Thyroid gland (tissue), 4 donors: ENCODE measurements at places on chromosomes 3 and 15.
A peak's percentile ranks its signal among the peaks of the same experiment; 100 is the strongest.

DNA sequence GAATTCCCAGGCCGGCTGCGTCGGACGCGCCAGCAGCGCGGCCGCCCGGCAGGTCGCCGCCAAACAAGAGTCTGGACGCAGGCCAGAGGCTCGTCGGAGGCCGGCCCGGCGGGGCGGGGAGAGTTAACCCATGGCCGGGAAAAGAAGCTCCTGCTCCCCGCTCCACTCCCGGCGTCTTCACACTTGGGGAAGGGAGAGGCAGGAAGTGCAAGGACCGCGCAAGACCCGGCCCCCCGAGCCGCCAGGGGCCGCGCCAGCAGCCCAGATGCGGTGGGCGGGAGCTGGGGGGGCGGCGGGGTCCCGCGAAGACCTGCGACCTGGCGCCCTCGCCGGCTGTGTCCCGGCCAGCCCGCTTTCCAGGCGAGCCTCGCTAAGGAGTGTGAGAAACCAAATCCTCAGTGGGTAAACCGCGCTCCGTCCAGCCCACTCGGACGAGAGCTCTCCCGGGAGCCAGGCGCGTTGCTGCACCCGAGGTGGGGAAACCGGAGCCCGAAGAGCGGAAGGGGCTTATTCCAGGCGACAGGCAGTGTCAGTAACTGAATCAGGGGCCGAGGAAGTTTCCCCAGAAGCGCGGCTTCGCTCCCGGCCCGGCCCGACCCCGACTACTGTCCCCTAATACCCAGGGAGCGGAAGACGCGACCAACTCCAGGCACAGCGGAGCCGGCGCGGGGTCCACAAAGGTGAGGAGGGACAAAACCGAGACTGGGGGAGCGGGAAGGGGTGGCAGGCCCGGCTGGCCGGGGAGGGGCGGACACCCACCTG lies 721 bp downstream of the ADAMTS7 start:
- no peak overlapping the region for H3K4me3 ChIP-seq
- no peaks in the 10 kb centered on the region for H3K36me3 ChIP-seq
- H3K27ac ChIP-seq, result peak overlapping the region; percentile 13
- H3K4me1 ChIP-seq, result peaks cover 7% of the 10 kb centered on the region

DNA sequence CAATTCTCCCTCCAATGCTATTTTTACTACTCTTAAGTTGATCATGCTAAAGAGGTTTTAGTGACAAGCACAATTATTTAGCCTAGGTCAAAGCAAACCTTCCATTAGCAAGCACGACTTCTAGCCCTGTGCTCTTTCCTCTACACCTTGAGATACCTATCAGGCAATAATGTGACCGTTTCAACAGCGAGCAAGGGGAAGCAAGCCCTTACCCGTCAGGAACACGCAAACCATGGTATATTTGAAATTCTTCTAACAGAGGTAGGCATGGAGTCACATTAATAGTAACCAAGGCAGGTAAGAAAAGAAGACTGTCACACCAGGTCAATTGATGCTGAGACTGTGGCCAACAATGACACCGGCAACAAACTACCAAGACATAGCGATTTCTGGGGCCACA lies 68.9 kb upstream of the VGLL4 start:
- H3K27me3 ChIP-seq, result no peaks in the 10 kb centered on the region
- H3K36me3 ChIP-seq, result no peaks in the 10 kb centered on the region

- no peaks in the 10 kb centered on the region for H3K4me1 ChIP-seq
- no peak overlapping the region for H3K27ac ChIP-seq
- H3K4me3 ChIP-seq, result no peak overlapping the region
- H3K36me3 ChIP-seq, result no peaks in the 10 kb centered on the region
Measured at GRCh38 chr3:47901280-47901833, 98.4 kb downstream of the DHX30 start.

- no peaks in the 10 kb centered on the region for H3K36me3 ChIP-seq
- peaks cover 20% of the 10 kb centered on the region for H3K4me1 ChIP-seq
- peak overlapping the region; percentile 89 for H3K27ac ChIP-seq
- peak overlapping the region; percentile 40 for H3K4me3 ChIP-seq
- H3K27me3 ChIP-seq, result no peaks in the 10 kb centered on the region
Measured at GRCh38 chr3:51982352-51982837, 940 bp upstream of the ACY1 start.

DNA sequence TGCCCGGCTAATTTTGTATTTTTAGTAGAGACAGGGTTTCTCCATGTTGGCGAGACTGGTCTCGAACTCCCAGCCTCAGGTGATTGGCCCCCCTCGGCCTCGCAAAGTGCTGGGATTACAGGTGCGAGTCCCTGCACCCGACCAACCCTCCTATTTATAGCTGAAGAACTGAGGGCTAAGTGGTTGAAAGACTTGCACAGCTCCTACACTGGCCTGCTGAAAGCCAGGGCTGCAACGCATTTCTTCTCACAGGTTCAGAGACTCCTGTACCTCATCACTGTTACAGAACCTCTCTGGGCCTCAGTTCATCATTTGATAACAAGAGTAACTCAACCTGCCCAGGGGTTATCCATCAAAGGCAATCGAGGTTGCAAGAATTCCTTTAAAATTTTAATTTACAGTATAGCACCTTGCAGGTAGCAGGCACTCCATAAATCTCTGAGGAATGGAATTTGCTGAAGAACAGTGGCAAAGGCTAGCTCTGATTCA lies 626.5 kb upstream of the TBL1XR1 start:
- H3K36me3 ChIP-seq, result no peaks in the 10 kb centered on the region
- no peaks in the 10 kb centered on the region for H3K27me3 ChIP-seq
- H3K4me3 ChIP-seq, result no peak overlapping the region
- peak overlapping the region; percentile 36 for H3K27ac ChIP-seq
- H3K4me1 ChIP-seq, result peaks cover 41% of the 10 kb centered on the region

- no peaks in the 10 kb centered on the region for H3K27me3 ChIP-seq
- no peak overlapping the region for H3K4me3 ChIP-seq
- H3K4me1 ChIP-seq, result no peaks in the 10 kb centered on the region
- no peaks in the 10 kb centered on the region for H3K36me3 ChIP-seq
- H3K27ac ChIP-seq, result no peak overlapping the region
Measured at GRCh38 chr15:86677278-86677677, 597.6 kb downstream of the AGBL1 start.

DNA sequence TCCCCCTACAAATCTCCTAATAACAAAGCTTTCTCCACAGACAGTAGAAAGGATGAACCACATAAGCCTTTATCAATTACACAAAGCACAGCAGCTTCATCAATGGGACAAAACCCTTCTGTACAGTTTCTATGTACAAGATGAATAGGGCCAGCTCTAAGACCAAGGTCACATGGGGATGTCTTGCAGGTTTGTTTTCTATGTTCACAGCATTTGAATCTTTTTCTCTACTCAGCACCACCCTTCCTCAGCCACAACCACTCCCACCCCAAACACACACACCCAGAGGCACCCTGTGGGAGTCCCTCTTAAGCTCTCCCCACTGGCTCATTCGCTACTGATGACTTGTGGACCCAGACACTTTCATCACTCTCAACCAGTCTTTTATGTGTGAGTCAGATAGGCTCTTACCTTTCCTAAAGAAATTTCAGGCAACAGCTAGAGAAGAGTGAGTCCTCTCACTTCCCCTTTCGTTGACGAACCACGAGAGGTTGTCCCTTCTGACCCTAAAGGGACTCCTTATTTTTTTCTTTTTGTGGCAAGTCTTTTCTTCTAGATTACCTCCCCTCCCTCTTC lies 57.9 kb downstream of the ARHGAP31 start:
- no peaks in the 10 kb centered on the region for H3K27me3 ChIP-seq
- DNase-seq, result no peak
- peaks cover 58% of the 10 kb centered on the region for H3K4me1 ChIP-seq
- peak overlapping the region; percentile 75 for H3K27ac ChIP-seq
- H3K36me3 ChIP-seq, result no peaks in the 10 kb centered on the region
- no peak overlapping the region for H3K4me3 ChIP-seq
